IMR-90 (cell line): ENCODE measurements at places on chromosomes 7 and 10. TPM values are rescaled to one million over a fixed set of nuclear protein-coding genes. Genes with fewer than 3 reads are reported as not detected.

PRSS37 gene
- total RNA-seq: not detected in 2 replicates

CHN2 gene
- not detected in 2 replicates for total RNA-seq

FXYD4 gene
- total RNA-seq: not detected in 2 replicates

ACHE gene
- not detected in 2 replicates for total RNA-seq

NCOA4 gene
- total RNA-seq: 188 and 202 TPM in 2 replicates

CPEB3 gene
- 0.18 and 0.28 TPM in 2 replicates for total RNA-seq

TAS2R41 gene
- total RNA-seq: not detected in 2 replicates

SLC26A3 gene
- total RNA-seq: not detected in 2 replicates

TMEM184A gene
- total RNA-seq: 0.28 and 0.36 TPM in 2 replicates

CNTNAP2 gene
- not detected in 2 replicates for total RNA-seq

DNA sequence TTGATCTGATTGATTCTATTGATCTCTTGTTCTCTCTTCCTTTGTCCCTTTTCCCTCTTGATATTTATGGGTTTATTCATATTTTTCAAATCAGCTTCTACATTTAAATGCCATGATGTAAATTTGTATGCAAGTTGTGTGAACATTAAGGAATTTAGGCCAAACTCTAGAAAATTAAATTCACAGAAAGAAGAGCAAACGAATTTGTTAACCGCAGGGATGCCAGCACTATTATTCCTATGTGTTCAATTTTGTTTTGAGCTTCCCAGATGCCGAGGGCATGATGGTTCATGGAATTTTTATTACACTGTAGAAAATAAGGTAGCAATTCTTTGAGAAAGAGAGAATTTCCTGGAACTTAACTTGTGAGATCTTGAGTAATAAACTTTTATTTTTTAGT, 220.9 kb downstream of the BUB3 start:
- no peak for DNase-seq

GRCh38 chr7:85554236-85555178, 367.7 kb upstream of the SEMA3D start:
- DNase-seq: peak; percentile 82

DNA sequence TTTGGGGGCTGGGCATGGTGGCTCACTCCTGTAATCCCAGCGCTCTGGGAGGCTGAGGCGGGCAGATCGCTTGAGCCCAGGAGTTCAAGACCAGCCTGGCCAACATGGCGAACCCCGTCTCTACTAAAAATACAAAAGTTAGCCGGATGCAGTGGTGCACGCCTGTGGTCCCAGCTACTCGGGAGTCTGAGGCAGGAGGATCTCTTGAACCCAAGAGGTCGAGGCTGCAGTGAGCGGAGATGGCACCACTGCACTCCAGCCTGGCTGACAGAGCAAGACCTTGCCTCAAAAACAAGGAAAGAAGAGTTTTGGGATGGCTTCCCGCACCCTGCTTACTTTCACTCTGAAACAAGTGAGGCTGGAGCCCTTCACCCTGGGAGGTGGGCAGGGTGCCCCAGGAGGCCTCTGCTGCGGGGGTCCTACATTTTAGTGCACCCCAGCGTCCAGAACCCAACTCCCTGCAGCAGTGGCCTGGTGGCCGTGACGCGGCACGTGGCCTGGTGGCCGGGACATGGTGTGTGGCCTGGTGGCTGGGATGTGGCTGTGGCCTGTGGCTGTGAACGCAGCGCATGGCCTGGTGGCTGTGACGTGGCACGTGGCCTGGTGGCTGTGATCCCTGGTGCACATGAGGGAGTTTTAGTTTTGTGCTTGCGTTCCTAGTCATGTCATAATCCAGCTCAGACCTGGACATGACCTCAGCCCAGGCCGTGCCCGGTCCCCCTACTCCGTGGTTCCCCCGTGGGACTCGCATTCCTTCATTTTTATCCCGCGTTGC, 9.3 kb downstream of the KNDC1 start:
- no peak for DNase-seq

- DNase-seq: no peak
These were observed 82.8 kb downstream of the MKI67 start for GRCh38 chr10:128043259-128044045.

GRCh38 chr10:114288424-114289095, 49.5 kb downstream of the VWA2 start:
- DNase-seq: no peak

DNA sequence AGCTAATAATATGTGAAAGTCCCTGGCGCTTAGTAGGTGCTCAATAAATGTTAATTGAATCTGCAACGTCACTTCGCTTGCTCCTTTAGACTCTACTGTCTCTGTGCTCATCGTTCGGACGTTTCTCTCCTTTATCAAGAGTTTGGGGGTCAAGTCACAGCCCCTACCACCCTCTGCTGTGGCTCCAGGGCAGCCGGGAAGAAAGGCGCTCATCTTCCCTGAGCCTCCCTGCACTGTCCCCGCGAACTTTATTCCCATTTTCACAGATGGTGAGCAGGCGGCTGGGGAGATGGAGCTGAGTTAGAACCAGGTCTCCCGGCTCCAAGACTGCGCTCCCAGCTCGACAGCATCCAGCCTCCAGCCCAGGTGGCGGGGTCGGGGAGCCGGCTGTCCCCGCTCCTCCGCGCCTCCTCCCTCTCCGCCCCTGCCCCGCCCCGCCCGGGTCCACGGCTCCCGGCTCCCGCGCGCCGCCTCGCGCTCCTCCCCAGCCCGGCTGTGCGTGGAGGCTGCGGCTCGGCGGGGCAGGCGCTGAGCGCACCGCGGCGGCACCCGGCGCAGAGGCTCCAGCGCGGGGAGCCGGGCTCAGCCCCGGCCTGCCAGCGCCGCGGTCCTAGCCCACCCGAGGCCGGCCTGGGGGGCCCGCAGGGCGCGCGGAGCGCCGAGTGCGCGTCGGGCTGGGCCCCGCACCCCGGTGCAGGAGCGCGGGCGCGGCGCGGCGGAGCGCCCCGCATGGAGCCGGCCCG, at the start of gene CLEC2L:
CLEC2L (plus strand) TSS at position 487 of the 743 bp plus-strand sequence; CDS start at position 730, 243 bp downstream.
- no peak for DNase-seq

DNA sequence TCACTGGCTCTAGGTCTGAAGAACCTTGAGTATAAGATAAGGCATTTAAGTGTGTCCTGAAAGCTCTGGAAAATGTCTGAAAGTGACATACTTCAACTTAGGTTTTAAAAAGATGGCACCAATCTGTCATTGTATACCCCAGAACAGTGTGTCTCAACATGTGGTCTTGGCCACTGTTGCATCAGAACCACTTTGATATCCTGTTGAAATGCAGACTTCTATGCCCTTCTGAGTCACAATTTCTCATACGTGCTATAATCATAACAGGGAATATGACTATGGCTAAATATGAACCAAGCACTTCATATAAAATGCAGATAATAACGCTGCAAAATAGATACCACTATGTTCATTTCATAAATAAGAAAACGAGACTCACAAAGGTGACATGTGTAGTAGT, 38.0 kb upstream of the GPAM start:
- DNase-seq: peak; percentile 33

DNA sequence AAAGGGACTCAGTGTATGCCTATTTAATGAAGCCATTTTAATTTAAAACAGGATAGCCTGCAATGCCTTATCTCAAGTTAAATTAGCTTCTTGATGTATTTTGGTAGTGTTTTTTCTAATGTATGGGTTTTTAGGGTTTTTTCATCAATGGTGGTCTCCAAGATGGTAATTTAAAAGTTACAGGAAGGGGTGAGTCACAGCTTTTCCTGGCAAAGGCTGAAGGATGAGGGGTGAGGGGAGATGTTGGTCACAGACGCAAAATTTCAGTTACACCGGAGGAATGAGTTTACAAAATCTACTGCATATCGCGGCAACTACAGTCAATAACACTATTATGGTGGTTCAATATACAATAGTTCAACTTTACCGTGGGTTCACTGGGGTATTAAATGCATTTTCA, 31.6 kb downstream of the CCDC3 start:
- DNase-seq: no peak

DNA sequence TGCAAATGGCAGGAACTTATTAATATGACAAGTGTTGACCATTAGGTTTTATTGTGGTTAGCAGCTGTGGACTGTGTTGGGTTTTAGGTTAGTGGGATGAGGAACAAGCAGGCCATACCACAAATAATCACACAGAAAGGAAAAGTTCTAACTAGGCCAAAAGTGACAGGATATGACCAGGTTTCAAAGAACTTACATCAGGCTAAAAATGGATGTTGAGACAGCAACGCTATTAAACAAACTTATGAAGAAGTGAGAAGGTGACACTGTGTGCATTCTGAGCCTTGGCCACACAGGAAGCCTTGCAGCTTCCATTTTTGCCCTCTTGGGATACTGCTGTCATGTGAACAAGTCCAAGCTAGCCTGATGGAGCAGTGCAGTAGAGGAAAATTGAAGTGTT, 568.8 kb downstream of the HTR7 start:
- peak; percentile 46 for DNase-seq

- DNase-seq: no peak
These were observed 252.4 kb upstream of the TPK1 start for GRCh38 chr7:145088111-145088745.

DNA sequence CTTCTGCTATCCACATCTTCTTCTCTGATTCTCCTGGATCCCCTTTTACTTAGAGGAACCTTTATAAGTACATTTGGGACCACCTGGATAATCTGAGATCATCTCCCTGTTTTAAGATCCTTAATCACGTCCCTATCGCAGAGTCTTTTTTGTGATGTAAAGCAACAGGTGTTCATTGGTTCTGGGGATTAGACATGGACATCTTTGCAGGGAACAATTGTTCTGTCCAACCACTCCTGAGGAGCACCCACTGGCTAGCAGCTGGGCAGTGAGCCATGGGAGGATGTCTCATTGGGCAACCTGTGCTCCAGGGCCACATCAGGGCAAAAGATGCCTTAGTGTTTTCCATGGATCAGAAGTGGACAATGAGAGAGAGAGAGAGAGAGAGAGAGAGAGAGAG, 56.0 kb downstream of the ZNF800 start:
- no peak for DNase-seq

DNA sequence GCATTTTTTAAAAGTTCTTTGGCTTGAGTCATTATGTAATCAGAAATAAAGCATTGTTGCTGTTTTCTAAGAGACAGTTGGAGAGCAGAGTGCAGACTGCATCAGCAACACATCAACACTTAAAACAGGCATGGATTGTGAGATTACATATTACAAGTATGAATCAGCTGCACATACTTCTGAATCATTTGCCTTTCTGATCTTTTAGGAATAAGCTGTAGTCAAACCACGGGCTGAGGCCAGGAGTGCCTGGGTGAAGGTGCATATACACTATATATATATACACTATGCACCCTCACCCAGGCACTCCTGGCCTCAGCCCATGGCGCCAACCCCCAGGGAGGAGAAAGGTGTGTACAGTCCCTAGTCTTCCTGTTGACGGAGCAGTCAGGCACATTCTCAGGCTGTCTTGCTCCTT, 52.4 kb upstream of the DLX6 start:
- peak; percentile 15 for DNase-seq

- DNase-seq: no peak
These were observed 46.1 kb upstream of the GRB10 start for GRCh38 chr7:50828801-50829200.

DNA sequence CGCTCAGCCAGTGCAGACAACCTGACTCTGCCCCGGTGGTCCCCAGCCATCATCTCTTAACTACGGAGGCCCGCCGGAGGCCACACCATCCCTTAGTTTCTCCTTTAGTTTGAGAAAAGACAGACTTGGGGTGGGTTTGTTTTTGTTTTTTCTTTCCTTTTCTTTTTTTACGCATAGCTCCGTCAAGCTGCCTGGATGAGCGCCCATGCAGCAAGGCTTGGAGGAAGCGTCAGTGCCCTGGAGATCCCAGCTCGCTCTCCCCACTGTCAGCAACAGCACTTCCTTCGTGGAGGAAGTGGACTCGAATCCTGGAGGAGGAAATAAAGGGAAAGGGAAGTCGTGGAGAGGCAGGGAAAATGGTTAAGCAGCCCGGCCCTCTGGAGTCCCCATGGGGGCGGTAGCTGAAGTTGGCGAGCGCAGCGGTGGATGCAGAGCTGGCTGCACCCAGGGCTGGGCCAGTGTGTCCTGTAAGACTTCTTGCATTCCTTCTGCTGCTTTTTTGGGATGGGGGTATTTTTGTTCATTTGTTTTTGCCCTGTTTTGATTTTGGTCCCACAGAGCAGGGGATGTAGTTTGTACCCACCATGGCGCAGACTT, 35.9 kb upstream of the GJD4 start:
- DNase-seq: no peak

GRCh38 chr10:29994811-29995210, 64.6 kb downstream of the JCAD start:
- DNase-seq: no peak

GRCh38 chr10:26987851-26988250, 112.4 kb downstream of the ANKRD26 start:
- no peak for DNase-seq

DNA sequence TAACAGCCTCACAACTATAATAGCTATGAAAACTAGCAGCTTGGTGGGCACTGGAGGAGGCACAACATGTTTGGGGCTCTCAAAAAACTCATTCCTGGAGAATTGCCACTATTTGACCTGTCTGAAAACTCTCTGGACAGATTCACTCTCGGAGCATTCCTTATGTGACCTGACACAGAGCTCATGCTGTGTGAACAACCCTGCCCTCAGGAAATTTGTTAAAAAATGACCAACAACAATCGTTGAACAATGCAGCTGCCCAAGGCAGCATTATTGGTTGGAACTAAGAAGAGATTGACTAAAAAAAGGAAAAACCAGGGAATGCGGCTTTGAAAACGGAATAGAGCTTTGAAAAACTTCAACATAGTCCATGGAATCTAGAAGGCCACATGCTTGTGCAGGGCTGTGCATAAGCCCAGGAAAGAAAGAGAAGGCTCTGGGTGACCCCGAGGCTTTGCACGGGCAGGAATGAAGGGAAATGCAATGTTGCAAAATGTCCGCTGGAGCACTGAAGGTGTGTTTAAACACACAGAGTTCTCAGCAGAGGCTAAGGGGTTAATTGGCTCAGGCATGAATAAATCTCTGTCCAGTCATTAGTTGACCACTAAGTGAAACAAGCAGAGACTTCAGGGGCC, 52.8 kb downstream of the NAMPT start:
- DNase-seq: no peak

- peak; percentile 17 for DNase-seq
These were observed 87.9 kb downstream of the STRA8 start for GRCh38 chr7:135321556-135321955.

DNA sequence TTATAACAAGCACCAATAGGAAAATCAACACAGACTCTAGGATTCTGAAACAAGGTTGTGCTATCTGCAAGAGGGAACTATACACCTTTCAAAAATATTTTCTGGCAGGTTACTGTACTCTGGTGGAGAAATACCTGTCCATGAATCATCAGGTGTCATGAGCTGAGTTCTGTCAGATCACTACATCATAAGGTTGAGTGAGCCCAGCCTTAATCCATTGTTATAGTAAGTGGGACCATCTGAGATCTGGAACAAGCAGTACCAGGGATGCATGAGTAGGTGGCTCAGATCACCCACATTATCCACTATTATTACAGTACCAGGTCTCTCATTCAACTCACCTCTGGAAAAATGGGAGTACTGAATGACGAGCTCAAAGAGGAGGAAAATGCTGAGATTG, 212.4 kb downstream of the DGKI start:
- no peak for DNase-seq

GRCh38 chr7:116511552-116512519, 12.3 kb downstream of the CAV2 start:
- DNase-seq: peak; percentile 69

DNA sequence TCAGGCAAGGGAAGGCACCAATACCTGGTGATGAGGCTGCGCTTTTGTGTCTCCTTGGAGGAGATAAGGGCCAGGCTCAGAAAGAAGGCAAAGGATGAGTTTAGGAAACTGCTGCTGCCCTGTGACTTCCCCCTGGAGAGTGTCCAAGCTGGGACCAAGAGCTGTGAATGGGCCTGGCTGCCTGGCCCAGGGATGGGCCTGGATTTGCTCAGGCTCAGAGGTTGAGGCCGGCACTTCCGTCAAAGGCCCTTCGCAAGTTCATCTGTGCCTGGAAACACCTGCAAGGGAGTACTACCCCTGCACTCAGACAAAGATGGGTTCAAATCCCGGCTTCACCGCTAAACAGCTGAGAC, 50.5 kb upstream of the NANOS1 start:
- DNase-seq: no peak
